ENCODE measurements at places on chromosomes 13 and 19.

- DNase-seq: no peak
Observed at GRCh38 chr13:20518660-20519100, 7.0 kb downstream of the CRYL1 start.

GRCh38 chr19:2495130-2495641 is 19.3 kb downstream of the GADD45B start:
- no peak for DNase-seq

- no peak for DNase-seq
Observed at GRCh38 chr13:23799945-23800344, 89.3 kb downstream of the MIPEP start.

- no peak for DNase-seq
Observed at GRCh38 chr13:34201050-34201913, 383.3 kb downstream of the RFC3 start.

GRCh38 chr19:41709951-41710645 is 1.7 kb downstream of the CEACAM5 start:
- DNase-seq: no peak

DNA sequence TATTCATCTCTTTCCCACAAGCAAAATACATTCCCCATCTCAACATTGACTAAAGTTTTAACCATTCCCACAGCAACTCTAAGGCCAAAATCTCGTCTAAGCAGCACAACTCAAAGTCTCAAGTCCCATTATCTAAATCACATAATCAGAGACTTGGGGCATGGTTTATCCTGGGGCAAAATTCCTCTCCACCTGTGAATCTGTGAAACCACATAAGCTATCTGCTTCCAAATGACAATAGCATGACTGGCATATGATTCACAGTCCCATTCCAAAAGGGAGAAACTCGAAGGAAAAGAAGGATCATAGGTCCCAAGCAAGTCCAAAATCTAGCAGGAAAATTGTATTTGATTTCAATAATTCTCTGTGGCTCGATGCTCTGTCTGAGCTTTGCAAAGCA is 73.0 kb downstream of the ANKRD10 start:
- no peak for DNase-seq

DNA sequence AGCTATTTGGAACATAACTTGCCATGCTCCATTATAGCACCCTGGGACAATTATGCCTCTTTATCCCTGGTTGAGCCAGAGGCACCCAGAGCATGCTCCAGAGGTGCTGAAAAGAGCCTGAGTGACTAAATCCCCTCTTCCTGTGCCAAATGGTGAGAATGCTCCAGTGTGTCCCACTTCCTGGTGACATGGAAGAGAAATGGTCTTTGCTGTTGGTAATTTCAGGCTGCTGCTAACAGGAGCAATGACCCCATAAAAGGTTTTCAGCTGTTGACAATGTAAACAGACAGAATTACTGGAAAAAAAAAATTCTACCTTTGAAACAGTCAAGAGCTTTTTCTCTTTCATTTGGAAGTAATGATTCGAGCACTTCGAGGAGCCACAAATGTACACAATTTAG is 341.8 kb downstream of the FGF9 start:
- DNase-seq: no peak

DNA sequence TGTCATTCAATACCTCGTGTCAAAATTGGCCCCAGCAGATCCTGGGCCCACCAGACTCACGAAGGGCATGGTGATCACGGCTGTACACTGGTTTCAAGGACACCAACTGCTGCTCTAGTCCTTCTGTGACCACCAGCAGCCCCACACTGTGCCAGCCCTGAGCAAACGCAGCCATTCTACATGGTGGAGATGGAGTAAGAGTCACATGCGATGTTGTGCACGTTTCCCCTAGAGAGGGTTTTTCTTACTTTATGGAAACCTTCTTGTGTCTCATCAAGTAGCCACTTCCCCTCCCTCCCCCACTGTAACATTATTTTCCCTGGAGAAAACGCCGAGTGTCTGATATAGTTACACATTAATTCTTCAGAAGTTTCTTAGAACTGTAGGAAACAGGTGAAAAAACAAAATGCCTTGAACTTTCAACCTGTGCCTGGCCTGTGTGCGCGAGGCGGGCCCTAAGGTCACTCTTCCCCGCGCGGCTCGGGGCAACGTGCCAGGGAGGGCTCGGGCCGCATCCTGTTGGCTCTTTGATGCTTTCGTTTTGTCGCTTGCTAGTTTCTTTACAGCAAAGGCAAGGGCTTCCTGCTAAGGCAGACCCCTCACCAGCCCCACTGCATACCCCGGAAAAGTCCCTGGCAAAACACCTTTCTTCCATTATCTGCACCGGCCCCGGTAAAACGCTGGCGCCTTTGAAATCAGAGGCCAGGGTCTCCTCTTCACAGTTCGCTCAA is 44.6 kb downstream of the GGACT start:
- no peak for DNase-seq

DNA sequence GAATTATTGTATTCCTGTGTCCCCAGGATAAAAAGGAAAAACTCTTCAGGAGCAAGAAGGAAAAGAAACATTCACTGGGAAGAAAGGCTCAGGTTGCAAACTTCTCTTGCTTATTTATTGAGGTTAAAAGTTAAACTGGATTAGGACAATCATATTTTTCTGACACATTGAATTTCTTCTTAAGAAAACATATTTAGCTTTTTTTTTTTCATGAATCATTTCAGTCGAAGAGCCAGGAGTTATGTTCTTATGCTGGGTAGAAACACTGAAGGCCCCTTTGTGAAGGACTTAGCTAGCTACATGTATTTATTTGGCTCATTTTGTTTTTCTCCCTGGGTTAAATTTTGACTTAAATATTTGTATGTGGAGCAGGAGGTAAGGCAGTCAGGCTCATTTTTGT is 434.0 kb downstream of the KLF5 start:
- no peak for DNase-seq

DNA sequence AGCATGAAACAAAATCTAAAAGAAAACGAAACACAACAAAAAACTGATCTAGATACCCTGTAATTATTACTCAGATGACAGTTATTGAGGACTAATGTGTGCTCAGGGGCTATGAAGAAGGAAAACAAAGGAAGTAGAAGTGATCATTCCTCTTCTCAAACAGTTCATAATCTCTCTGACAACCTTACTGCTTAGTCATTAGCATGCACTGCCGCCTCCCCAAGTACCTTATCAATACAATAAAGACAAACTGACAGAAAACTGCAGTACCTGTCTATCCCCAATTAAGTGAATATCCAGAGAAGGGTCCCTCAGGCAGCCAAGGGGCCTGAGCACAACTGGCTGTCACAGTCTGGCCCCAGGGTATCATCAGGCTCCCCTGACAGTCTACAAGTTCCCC is 22.0 kb upstream of the POU4F1 start:
- DNase-seq: peak; percentile 50

- DNase-seq: peak; percentile 51
Observed at GRCh38 chr13:30113983-30114570, 193.3 kb downstream of the KATNAL1 start.

GRCh38 chr19:13022859-13023636 is 27.8 kb downstream of the NFIX start:
- no peak for DNase-seq

- no peak for DNase-seq
Observed at GRCh38 chr13:57045826-57046546, 94.7 kb upstream of the PRR20A start.

DNA sequence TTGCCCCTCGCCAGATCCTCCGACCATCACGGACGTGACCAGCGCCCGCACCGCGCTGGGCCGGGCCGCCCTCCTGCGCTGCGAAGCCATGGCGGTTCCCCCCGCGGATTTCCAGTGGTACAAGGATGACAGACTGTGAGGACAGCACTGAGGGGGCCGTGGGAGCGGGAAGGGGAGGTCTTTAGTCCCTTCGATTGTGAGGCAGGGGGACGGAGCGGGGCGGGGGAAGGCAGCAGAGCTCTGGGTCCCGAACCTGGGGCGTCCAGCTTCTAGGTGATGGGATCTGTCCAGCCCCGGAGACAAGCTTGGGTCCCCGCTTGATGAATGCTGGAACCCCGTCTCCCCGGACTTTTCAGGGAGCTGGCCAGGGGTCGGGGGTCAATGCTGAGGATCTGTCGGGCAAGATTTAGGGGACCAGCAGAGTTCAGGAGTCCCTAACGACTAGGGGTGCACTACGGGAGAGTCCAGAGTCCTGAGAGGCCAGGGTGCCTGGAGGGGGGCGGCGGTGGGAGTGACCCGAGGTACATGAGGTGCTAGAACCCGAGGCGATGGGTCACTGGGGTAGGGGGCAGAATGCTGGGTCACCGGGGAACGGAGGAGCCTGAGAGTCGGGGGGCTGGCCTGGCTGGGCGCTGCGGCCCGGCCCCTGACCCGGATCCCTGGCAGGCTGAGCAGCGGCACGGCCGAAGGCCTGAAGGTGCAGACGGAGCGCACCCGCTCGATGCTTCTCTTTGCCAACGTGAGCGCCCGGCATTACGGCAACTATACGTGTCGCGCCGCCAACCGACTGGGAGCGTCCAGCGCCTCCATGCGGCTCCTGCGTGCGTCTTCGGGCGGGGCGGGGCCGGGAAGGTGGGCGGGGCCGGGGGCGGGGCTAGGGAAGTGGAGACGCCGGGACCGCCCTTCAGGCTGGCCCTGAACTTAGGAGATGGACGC is 14.6 kb downstream of the VSIG10L start:
- DNase-seq: peak; percentile 81

- no peak for DNase-seq
Observed at GRCh38 chr13:36126491-36126890, 4.7 kb downstream of the DCLK1 start.

GRCh38 chr19:13554506-13555240 is 48.4 kb upstream of the CACNA1A start:
- no peak for DNase-seq

- no peak for DNase-seq
Observed at GRCh38 chr13:66275416-66275815, 954.7 kb downstream of the PCDH9 start.

DNA sequence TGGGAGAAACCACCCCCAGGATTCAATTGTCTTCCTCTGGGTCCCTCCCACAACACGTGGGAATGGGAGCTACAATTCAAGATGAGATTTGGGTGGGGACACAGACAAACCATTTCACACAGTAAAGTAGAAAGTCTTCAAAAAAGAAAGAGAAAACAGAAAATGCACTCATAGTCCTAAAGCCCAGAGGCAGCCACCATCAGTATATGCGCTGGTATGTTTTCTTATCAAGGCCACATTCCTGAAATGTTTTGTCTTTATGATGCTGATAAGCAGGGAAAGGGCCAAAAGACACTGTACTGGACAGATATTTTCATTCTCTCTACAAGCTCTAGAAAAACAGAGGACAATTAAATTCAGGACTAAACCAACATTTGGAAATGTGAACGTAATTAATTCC is 375.8 kb upstream of the TSHZ3 start:
- no peak for DNase-seq

DNA sequence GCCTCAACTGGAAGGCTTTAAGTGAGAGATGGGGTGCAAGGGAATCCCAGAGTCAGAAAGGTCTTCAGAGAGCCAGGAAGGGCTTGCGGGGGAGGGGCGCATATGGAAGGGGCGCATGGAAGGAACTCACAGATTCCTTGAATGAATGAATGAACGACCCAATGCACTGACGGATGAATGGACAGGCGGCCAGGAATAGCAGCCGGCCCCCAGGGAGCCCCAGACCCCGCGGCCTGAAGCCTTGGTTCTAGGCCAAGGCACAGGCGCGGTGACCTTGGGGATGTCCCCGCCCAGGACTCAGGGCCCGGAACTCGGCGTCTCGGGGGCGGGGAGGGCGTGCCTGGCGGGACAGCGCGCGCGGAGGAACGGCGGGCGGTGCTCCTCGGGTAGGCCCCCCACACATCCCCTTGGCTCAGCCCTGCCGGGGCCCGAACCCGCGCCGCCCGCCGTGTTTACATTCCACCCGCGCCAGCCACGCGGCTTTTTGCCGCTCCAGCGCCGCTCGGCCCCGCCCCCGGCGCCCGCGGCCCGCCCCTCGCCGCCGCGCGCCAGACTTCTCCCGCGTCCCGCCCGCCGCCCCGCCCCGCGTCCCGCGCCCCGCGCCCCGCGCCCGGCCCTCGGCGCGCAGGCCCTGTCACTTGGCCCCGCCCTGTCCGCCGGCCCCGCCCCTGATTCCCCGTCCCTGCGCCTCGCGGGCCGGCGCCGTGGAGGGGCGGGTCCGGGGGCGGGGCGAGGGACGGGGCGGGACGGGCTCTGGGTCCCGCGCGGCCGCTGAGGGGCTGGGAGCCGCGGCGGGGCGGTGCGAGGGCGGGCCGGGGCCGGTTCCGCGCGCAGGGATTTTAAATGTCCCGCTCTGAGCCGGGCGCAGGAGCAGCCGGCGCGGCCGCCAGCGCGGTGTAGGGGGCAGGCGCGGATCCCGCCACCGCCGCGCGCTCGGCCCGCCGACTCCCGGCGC is at the start of gene CCNE1:
CCNE1 (plus strand) TSS at position 867 of the 955 bp plus-strand sequence. CDS start 565 bp downstream, outside the sequence.
- peak; percentile 91 for DNase-seq

DNA sequence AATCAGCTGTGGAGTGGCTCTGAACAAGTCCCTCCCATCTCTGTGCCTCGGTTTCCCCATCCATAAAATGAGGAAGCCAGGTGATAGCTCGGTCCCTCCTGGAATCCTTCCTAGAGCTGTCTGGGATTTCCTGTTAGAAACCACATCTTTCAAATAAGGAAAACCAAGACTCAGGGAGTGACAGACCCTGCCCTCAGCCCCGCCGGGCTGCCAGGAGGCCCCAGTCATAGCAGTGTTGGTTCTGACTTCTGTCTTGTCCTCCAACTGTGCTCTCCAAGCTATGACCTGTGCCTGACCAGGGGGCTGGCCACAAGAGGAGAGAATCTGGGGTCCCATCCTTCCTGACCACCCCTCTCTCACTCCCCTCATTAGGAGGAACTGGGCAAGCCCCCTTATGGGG is 1.1 kb upstream of the SHD start:
- DNase-seq: no peak

- DNase-seq: no peak
Observed at GRCh38 chr13:76067850-76068249, 431.7 kb downstream of the LMO7 start.

DNA sequence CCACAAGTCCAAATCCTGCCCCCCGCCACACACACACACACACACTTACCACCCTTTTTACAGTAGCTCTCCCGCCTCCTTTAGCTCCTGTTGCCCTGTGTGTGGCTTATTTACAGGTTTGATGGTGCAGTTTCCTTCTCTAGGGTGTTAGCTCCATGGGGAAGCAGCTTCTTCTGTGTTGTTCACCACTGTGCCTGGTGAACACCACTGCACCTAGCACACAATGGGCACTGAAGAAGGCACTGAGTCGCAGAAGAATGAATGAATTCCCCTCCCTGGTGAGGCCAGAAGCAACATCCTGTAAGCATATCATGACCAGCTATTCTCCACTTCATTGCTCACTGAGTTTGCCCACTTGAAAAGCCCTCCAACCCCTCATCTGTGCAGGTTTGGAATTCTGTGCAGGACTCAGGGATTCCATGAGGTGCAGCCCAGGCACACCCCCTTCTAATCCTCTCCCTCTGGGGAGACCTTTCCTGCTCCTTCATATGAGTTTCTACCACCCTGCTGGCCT is 3.0 kb upstream of the RAB20 start:
- no peak for DNase-seq

- no peak for DNase-seq
Observed at GRCh38 chr13:98540476-98540875, 36.4 kb downstream of the STK24 start.

DNA sequence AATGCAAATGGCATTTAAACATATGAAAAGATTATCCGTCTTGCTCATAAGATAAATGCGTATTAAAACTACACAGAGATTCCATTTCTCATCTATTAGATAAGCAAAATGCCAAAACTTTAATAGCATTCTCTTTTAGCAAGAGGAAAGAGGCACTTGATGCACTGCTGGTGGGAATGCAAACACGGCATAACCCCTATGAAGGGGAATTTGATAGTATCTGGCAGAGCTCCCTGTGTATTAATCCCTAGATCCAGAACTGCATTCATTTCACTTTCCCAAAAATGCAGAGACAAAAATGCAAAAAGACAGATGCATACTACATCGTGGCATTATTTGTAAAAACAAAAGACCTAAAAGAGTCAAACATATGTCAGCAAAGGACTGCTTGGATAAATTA is 193.6 kb upstream of the STARD13 start:
- no peak for DNase-seq

All from erythroblast (primary cell).